ENCODE measurements at places on chromosomes 6 and 20.

DNA sequence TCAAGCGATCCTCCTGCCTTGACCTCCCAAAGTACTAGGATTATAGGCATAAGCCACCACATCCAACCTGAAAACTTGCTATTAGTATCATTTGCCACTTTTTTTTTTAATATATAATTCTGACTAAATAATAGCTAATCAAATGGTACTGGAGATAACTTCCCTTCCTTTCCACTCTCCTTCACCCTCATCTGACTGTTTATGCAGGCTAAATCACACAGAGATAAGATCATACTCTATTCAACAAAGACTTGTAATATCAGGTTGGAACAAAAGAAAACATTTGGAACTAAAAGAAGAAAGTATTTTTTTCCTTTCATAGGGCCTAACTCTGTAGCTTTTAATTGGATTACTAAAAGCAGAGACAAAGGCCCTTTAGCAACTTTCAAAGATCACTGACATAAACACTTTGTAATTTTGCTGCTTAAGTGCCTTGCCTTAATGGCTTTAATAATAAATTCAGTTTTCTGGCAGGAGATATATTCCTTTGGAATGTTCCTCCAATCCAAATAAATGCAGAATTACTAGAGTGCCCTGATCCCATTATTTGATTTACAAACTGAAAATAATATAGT is 198.7 kb upstream of the ASCC3 start:
- DNase-seq: no peak

DNA sequence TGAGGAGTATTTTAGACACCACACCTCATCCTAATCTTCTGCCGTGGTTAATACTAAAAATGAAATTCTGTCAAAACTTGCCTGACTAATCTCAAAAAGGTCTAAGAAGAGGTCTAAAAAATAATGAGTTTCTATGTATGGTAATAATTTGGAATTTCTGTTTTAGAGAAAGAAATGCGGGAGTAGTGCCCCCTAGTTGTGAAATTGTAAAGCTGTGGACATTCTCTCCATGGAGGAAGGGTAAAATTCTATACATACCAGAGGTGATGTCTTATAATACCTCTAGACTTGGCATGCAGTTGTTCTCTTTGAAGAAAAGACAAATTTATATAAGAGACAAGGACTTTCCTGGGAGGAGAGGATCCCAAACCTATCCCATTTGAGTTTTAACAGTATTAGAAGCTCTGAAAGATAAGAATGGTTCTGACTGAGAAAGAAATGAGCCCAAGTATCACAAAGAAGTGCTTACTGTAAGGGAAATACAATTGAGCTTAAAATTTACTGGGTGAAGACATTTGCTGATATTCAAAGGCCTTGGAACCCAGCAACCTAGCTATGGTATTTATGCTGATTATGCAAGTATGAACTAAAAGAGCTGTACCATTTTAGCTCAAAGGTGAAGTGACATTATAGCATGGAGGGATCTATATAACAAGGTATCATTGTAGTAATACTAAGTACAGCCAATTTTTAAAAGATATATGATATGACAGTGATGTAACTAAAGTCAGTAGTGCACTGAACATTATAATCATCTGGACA is 5.1 kb upstream of the EPHA7 start:
- DNase-seq: no peak

DNA sequence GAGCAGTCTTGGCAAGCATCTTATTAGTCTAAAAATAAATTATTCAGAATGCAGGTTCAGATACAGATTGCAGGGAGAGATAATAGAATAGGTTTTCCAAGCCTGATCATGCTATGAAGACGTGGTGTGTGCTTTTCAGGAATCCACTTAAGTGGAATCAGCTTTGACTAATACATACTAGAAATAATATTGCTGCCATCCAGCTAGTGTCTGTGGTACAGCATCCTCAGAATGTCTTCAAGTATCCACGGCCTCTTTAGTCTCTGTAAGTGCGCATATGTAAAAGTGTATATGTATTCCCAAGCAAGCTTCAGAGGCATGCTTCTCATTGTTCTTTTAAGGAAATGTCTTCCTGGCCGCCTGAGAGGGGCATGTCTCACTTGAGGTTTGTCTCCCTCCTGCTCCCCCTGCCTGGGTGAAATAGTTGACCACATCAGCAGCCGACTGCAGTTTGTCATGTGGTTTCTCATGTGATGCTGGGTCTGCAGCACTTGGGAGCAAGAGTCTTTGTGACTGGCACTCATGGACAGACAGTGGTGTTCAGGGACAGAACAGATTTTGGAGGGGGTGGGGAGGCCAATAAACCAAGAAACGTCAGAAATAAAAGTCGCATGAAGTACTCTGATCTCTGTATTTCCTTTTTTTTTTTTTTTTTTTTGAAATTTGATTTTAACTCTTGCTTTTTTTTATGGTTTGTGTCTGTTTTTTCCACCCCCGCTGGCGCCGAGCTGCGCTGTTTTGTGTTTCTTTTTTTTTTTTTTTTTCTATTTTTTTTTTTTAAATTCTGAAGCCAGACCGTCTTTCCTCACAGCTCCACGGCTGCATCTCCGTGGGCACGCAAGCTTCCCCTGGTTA is 150.8 kb downstream of the PRL start:
- DNase-seq: no peak

DNA sequence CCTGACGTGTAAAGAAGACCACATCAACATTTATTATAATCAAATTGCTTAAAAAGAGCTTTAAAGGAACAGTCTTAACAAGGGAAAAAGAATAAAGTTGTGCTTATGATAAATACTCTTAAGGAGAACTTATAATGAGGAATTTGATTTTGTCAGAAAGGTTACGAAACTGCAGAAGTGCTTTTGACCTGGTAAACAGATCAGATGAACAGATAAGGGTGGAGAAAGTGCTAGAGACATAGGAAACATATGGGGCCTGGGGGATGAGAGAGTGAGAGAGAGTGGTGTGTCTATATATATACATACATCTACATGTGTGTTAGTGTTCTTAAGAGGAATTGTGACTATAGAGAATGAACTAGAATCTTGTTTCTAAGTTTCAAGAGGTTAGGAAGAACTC is 186.2 kb upstream of the GJE1 start:
- no peak for DNase-seq

DNA sequence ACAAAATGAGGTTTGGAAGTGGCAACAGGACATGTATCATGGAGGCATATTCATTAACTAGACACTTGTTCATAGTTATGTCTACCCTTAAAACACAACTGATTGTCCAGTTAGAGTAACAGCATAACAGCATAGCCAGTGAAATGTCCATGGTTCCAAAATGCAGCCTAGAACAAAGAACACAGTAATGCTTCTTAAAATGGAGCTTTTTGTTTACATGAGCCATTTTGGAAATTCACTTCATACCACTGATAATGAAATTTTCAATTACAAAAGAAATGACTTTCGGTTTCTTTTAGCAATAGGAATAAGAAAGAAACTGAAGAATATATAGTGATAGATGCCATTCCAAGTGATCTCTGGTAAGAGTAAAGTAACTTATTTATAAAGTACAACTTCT is 111.1 kb upstream of the DST start:
- DNase-seq: no peak
